ENCODE measurements at places on chromosomes 3 and 15.

- no peak for DNase-seq
Measured at GRCh38 chr15:96294766-96295165, 35.7 kb upstream of the NR2F2 start.

- DNase-seq, result no peak
Measured at GRCh38 chr3:113035387-113035982, 44.7 kb downstream of the GTPBP8 start.

DNA sequence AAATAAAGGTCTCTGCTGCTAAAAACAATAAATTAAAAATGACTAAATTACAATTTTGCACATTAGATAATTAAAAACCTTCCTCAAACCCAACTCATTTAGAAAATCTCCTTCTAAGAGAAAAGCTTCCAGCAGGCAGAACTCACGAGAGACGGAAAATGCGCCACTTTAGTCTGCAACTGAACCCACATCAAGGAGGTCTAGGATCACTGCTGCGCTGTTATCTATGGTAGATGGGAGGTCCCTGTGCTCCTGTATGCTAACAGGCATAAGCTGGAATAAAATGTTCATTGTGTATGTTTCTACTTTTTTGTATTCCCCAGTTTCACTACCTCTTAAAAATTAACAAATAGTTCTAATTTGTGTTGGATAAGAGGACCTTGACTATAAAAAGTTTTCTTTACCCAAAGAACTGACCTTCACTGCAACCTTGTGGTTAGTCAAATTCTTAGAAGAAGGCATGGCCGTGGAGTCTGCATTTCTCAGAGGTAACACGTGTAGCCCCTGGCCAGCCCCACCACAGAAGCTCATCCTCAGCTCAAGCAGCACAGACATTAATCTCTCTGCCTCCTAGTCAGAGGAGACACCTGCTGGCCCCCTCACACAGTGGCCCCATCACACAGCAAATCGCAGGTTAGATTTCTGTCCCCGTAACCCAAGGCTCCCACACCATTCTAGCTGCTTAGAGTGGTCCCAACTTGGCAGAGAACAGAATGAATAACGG is 22.3 kb downstream of the STIMATE start:
- no peak for DNase-seq

DNA sequence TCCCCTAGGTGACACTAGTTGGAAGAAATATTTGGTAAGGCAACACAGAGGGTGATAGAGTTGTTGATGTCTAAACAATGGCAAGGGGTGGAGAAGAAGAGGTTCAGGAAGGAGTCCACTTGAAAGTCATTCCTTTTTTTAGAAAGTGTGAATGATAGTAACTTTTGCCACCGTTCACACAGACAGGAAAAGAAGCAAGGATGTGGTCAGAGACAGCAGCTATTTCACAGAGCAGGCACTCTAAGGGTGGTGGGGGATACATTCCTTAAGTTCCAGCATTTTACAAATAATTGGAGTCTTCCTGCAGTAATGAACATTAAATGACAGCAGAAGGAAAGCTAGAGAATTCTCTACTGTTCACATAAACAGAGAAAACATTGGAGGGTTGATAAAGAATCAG is 75.4 kb upstream of the ZNF385D start:
- DNase-seq, result no peak

DNA sequence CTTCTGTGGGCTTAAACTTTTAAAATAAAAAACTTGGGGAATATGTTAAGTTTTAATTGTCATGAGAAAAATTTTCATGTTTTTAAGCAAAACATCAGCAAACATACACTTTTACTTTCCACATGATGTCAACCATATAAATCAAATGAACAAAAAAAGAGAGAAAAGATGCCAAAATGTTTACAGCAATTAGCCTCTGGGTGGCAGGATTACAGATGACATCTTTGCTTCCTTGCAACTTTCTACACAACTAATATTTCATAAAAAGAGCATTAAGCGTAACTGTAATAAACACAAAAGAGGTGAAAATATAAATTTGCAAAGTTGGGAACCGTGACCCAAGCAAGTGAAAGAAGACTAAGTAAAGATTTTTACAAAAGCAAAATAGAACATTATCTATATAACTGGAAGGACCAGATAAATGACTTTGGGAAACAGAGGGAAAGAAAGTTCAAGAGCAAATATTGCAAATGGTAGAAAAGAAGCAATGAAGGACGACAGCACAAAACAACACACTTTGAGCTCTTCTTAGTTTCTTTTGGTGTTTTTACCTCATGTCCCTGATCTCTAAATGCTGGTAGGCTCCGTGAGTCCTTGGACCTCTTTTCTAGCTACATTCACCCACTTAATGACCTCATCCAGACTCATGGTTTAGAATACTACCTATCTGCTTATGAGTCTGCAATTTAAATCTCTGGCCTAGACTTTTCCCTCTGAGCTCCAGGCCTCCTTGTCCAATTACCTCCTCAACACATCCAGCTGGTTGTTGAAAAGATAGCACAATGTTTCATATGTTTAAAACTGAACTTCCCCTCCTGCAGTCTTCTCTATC is 9.4 kb downstream of the TP53BP1 start:
- DNase-seq, result no peak

GRCh38 chr3:100288288-100288894 is 27.6 kb downstream of the TBC1D23 start:
- DNase-seq, result no peak

DNA sequence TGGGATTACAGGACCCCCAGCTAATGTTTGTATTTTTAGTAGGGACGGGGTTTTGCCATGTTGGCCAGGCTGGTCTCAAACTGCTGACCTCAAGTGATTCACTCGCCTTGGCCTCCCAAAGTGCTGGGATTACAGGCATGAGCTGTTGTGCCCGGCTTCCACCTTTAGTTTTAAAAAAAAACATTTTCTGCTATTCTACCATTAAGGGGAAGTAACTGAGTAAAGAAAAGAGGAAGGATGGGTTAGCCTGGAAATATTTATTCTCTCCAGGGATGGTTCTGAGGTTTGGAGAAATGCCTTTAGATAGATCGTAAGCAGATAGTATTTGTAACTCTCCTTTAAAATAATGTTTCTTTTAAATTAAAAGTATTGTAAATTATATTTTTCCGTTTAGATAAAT is 3.1 kb downstream of the AP4E1 start:
- no peak for DNase-seq

DNA sequence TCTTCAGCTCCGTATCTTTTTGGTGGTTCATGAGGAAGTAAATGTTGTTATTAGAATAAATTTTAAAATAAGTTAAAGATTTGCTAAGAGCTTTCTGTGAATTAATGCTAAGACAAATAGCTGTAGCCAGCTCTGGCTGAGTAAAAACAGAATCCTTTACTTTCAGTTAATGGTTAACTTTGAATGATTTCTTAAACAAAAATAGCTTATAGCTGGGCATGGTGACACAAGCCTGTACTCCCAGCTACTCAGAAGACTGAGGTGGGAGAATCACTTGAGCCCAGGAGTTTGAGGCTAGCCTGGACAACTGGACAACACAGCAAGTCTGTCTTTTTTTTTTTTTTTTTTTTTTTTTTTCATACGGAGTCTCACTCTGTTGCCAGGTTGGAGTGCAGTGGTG is 25.0 kb downstream of the TCAIM start:
- no peak for DNase-seq
